ENCODE measurements at places on chromosomes 1 and 21.

GRCh38 chr1:109162626-109163025 is 48.7 kb downstream of the ELAPOR1 start:
- DNase-seq: no peak

- no peak for DNase-seq
Observed at GRCh38 chr1:229842302-229843255, 216.5 kb downstream of the URB2 start.

- DNase-seq: no peak
Observed at GRCh38 chr1:2392686-2393085, 1.0 kb downstream of the RER1 start.

- no peak for DNase-seq
Observed at GRCh38 chr1:235566084-235566483, 61.8 kb upstream of the B3GALNT2 start.

GRCh38 chr21:44886113-44887075 is 12.9 kb upstream of the PTTG1IP start:
- no peak for DNase-seq

- no peak for DNase-seq
Observed at GRCh38 chr1:39228252-39228651, 23.8 kb downstream of the MACF1 start.

- DNase-seq: no peak
Observed at GRCh38 chr1:8274352-8274751, 43.6 kb upstream of the SLC45A1 start.

- no peak for DNase-seq
Observed at GRCh38 chr1:174160109-174160473, 771 bp downstream of the RABGAP1L start.

GRCh38 chr1:234170622-234171021 is 202.6 kb upstream of the COA6 start:
- DNase-seq: no peak

DNA sequence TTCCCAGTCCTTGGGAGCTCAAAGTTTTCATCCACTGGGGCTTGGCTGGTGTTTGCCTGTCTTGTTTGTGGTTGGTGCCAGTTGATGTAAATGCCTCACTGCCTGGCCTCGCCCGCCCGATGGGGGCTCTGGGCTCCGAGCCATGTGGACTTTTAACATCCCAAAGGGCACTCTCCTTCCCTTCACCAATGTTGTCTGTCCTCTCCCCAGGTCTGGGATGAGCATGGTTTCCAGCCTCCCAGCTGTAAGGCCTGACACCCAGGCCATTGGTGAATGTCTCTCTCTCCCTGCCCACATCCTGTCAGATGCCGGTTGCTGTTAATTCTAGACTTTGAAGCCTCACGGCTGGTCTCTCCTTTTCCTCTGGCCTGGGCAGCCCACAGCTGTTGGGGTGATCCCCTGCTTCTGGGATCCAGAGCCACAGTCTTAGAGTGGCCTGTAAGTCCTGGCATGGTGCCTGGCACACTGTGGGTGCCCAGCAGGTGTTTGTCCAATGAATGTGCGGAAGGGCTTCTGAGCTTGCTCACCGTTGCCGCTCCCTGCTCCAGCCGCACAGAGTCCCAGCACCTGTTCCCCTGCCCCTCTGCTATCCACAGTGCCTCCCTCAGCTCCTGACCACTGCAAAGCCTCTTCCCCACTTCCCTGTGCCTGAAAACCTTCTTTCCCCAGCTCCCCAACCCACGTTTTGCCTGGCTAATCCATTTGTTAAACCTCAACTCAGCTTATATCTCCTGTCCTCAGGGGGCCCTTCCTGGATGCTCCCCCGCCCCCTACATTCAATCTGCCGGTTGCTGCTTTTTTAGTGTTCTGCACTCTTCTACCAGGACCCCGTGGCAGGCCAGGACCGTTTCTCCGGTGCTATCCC is 3.3 kb upstream of the C1orf174 start:
- DNase-seq: no peak

DNA sequence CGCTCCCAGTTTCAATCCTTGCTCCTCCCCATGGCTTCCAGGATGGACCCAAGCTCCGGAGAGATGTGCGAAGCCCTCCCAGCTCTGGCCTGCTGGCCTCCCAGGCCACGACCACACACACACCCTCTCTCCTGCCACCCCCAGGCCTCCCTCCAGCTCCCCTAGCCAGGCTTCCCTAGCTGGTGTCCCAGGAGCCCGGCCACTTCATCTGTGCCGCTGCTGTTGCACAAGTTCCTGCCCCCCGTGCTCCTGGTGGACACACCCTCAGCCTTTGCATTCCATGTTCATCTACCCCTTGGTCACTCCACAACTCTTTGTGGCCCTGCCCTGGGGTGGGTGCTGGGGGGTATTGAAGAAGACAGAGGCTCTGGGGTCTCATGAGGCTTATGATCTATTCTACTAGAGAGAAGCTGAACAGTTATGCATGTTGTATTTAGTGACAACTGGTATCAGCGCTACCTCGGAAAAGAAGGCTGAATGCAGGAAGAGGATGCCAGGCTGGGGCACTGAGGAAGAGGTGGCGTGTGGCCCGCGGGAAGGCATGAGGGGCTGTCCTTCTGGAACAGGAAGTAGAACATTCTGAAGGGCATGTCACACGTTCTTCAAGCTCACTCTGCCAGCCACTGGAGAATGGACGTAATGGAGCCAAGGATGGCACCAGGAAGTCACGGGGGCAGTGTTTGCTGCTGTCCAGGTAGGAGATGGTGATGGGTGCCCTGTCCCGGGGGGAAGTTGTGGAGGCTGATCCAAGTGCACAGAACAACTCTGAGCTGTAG is 172.4 kb downstream of the PSMG1 start:
- no peak for DNase-seq

DNA sequence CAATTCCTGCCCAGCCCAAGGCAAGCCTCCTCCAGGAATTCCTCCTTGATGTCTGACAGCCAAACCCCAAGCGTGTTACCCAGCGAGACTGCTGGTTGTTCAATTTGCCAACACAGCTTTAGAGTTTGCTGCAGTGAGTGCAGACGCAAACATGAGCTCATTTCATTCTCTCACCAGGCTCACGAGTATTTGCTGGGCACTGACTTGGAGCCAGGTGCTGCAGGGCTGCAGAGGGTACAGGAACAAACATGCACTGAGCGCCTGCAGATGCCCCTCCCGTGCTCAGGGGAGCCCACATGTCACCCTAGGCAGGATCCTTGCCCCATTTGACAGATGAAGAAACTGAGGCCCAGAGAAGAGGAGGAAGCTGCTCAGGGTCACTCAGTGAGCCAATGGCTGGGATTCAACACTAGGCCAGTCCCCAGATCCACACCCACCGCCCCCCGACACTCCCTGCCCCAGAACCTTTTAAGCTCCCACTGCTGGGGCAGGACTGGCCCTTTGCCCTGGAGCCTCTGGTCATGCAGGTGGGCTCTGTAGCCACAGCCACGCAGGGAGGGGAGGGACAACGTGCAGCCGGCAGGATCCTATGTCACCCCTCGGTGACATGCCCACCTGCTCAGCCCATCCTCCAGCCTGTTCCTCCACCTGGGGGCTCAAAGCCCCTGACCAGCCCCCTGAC is 363.7 kb downstream of the MATN1 start:
- no peak for DNase-seq

- DNase-seq: no peak
Observed at GRCh38 chr1:179831852-179832699, 45.5 kb downstream of the TOR1AIP2 start.

- no peak for DNase-seq
Observed at GRCh38 chr1:67947114-67947513, 103.3 kb downstream of the DIRAS3 start.

DNA sequence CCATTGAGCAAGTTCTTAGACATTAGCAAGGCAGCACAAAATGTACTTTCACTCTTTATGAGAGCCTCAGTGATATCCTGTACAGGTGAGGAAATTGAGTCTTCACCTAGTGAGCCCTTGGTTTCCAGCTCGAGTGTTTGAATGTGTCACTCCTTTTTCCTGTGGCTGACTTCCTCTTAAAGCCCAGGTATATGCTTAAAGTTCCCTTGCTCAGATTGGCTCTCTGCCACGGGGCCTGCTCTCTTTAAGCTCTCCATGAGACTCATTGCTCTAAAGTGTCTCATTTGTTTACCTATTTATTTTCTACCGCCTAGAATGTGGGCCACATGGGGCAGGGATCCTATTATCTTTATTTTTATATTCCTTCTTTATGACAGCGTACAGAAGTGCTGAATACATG is 324.9 kb downstream of the SIPA1L2 start:
- no peak for DNase-seq

DNA sequence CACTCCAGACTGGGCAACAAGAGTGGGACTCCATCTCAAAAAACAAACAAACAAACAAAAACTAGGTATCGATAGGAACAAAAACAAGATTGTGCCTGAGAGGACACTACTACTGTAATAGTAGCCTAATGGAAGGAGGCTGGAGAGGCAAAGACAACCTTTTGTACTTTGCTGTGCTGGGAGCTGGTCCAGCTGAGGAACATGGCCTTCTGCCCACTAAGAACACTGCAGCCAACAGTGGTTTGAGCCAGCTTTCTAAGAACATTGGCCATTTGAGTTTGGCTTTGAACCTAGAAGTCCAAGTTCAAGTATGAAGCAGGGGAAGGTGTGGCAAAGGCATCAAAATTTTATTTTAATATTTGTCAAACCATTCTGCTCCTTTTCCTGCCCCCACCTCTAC is 22.7 kb upstream of the RGS8 start:
- DNase-seq: no peak

DNA sequence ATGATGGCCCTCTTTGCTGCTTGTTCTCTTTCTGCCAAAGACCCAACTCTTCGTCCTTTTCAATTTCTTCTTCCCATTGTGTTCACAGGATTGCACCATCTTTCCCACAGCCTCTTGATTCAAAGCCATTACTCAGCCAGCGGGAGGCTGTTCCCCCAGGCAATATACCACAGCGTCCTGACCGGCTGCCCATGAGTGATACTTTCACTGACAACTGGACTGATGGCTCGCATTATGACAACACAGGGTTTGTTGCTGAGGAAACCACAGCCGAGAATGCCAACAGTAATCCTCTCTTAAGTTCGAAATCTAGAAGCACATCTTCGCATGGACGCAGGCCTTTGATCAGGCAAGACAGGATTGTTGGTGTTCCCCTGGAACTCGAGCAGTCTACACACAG is 167.4 kb downstream of the LRRC40 start:
- DNase-seq: no peak

GRCh38 chr1:97006044-97006661 is 284.6 kb downstream of the PTBP2 start:
- DNase-seq: no peak
